ENCODE measurements at places on chromosomes 2 and 18.

DNA sequence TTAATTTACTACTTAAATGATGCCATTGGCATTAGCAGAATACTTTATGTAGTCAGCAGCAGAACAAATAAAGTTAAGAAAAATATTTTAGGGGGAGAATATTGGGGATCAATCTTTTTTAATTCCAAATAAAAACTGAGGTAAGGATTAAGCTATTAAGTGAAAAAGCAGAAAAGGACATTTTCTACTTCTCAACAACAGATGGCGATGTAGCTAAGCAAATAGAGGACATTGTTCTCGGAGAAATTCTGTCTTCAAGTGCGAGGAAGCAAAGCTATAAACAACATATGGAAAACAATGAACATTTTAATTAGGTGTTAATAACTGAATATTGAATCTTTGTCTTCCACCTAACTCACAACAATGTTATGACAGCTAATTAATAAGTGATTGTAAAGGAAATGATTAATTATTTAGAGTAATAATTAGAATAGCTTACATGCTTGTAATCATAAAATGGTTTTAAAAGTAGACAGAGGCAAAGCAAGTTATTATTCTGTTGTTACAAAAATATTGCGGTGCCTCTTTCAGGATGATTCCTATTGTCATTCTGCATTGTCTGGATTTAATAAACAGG, 32.9 kb upstream of the CCDC93 start:
- no peak for DNase-seq

DNA sequence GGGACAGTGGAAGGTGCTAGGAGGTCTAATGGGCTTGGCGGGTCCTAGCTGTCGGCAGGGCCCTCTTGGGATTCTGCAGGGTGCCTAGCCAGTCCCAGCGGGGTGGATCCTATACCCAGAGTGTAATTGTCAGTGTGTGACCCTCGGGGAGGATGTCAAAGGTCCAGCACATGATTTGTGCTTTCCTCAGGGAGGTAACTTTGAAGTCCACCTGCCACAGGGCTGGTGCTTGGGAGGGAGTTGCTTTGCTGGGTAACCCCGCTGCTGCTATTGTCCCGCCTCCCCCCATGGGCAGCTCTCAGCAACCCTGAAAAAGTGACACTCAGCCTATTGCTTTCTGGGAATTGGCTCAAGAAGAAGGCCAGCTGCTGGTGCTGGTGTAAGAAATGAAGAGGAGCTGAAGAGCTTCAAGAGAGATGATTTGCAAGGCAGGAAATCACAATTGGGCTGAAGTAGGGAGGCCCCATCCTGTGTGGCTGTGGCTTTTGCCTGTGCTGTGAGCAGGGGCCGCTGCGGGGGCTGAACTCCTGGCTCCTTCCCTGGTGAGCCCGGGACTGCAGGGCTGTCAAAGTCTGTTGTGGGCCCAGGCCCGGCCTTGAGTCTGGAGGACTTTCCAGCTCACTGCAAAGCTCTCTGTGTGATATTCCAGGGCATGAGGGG, 36.4 kb downstream of the EMILIN2 start:
- no peak for DNase-seq

DNA sequence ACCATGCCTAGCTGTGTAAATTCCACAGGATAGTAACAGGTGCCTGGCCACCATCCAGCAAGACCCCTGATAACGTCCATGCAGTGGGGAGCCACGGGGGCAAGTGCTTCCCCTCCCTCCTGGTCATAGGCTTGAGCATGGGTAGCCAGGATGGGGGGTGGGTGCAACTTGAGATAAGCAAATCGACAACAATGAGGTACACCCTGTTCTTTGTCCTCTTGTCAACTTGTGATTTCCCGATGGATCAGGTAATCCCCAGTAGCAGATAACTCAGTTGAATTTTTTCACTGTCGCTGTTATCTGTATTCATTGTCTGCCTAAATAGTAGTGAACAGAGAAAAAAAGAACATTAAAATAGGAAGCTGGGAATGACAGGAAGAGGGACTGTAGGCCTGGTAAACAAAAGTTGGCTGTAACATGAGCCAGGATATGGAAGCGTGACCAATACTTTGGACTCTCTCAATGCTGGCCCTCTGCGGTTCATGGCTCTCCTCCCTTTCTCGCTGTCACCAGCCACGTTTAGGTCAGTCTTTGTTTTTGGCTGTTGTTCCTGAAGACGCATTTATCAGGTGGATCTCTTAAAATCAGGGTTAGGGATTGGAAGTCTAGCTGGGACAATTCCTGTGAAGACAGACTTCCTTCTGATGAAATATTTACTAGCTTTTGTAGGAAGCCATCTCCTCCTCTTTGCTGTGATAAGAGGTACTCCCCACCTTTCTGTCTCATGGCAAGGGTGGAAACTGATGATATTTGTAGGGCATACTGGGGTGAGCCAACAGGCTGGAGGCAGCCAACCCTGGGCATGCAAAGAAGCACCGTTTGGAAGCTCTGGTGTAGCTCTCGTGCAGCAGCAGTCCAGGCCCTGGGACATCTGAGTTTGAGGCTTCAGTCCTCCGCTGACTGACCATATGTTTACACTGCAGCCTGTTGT, 42.4 kb downstream of the TCF7L1 start:
- DNase-seq = no peak

GRCh38 chr2:48980846-48981245, 173.5 kb downstream of the FSHR start:
- no peak for DNase-seq

DNA sequence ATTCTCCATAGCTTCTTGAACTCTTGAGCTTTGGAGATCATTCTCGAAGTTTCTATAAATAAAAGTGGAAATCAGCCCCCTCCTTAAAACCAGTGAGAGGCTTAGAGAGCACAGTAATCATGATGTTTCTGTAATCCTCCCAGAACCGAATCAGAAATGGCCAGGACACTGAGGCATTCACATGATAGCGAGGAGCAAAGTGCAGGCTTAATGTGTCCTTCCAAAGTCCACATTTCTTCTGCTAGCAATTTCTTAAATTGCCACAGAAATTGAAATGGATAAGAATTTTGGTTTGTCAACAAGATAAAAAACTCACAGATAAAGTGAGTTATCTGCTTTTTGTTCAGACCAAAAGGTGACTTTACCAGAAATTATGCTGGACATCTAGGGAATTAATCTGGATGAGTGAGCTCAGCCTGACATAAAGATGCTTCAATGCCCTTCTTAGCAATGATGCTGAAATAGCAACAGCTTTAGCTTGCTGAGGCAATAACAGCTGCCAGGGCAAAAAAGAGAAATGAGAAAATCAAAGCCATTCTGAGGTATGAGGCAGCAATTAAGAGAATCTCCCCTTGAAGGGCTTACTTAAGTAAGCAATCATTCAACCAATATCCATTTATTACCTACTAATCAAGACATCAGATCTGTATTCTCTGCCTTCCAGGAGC, 82.4 kb upstream of the PHLPP1 start:
- DNase-seq = no peak

DNA sequence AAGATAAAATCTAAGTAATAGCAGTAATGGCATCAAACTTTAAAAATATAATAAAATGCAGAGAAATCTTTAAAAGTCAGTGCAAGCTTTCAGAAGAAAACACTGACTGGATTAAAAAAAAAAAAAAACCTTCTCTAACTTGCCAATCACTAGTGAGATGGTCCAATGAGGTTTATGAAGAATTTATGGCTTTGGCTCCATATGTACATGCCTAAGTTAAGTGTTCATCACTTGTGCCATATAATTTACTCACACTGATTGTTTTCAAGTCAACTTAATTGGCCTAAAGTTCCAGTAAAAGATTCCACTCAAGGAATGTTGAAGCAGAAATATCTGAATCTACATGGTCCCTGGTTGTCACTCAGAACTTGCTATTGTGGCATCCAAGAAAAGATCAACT, 40.7 kb upstream of the RAB27B start:
- no peak for DNase-seq

DNA sequence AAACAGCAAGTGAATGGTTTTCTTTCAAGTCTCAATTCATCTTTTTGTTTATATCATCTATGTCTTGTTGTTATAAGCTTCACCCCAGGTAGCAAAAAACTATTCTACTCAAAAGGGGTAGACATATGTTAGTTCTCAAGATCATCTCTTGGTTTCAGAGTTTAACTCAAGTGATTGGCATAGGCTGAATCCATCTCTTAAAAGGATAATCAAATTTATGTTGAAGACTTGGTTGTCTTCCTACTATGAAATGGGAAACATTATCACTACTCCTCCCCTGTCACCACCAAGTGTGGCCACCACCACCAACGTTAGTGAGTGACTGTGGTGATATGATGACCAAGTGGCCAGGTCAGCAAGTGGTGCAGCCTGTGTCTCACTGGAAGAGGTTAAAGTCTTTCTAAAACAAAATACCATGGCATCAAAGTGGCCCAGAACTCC, 1.5 kb downstream of the IL1B start:
- DNase-seq = no peak

DNA sequence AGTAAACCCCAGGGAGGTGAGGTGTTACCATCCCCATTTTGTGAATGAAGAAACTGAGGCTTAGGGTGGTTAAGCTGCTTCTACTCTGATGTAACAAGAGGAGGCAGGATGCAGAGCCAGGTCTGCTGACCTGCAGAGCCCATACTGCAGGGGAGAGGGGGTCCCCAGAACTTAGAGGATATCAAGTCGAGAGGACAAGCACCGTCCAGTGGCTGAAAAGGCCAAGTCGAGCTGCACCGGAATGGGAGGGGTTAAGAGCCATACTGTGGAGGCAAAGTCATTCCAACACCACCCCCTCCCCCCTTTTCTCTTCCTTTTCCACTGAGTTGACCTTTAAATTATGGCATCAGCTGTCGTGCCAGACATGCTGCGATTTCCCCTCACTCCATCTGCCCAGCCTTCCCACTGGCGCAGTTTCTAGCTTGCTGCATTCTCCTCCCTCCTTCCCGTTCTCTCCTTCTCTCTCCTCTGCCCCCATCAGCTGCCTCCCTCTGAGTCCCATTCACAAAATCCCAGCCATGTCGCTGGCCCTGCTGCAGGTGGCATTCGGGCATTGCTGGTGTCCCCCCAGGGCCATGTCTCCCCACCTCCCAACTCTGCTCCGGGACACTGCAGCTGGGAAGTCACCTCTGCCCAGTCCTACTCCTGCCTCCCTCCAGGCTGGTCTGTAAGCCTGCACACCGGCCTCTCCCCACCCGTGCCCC, 346.9 kb downstream of the DYSF start:
- no peak for DNase-seq

- DNase-seq = no peak
These were observed 122.0 kb upstream of the MYCN start for GRCh38 chr2:15818318-15818753.

- no peak for DNase-seq
These were observed 21.3 kb downstream of the ITGA6 start for GRCh38 chr2:172448544-172449267.

GRCh38 chr2:233278921-233279320, 27.4 kb downstream of the ATG16L1 start:
- no peak for DNase-seq

DNA sequence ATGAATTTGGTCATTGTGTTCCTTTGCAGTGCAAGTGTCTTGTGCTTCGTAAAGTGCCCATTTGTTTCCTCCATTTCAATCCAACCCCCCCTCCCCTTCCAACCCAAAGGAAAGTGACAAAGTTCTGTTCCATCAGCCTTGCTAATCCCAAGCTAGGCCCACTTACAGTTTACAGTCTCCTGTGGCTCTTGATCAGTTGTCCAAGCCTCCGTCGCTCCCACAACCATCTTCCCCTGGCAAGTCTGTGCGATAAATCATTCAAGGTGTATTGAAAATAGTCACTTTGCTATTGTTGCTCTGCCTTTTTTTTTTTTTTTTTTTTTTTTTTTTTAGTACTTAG, 6.5 kb downstream of the POU3F3 start:
- no peak for DNase-seq

GRCh38 chr2:181952404-181953226, 33.0 kb upstream of the PPP1R1C start:
- DNase-seq = no peak

DNA sequence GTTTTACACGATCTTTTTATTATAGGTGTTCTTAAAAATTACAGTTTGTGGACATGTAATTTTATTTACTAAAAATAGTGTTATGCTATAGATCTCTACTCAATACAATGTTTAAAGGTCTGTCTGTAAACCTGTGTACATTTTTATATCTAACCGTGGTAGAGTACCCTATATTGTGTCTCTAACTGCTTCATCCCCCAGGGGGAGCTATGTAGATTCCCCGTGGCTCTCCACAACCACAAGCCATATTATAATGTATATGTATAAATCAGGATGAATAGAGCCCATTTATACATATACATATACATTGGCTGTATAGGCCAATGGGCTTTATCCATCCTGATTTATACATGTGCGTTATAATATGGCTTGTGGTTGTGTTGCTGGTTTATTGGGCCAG, 59.4 kb downstream of the ADAM23 start:
- no peak for DNase-seq

- no peak for DNase-seq
These were observed 113.5 kb downstream of the NYAP2 start for GRCh38 chr2:225512876-225513540.

DNA sequence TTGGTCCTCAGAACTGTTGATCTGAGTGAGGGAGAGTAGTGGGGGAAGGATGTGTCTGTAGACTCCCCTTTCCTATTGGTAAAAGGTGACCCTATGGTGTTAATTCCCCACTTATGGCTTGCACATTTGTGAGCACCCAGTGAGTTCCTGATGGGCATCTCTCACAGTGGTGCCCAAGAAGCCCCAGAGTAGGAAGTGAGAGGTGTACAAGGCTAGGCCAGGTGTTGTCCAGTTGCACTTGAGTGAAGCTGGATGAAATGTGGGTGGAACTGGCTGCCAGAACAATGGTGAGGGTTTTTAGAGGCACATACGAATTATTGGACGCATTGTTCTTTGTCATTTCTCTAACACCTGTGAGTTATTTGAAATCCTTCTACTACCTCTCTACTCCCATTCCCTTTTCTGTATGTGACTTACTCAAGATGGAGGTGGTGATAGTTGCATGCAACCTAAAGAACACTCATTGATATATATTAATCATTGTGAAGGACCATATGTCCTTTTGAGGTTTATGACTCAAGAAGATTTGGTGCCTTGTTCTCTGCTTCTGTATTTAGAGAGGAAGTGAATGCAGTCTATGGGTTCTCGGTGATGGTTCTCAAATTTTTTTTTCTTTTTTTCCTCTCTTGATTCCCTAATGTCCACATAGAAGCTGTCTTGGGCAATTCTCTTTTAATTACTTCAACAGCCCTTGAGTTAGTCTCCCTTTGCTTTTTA, 162.7 kb downstream of the FSHR start:
- DNase-seq = no peak

DNA sequence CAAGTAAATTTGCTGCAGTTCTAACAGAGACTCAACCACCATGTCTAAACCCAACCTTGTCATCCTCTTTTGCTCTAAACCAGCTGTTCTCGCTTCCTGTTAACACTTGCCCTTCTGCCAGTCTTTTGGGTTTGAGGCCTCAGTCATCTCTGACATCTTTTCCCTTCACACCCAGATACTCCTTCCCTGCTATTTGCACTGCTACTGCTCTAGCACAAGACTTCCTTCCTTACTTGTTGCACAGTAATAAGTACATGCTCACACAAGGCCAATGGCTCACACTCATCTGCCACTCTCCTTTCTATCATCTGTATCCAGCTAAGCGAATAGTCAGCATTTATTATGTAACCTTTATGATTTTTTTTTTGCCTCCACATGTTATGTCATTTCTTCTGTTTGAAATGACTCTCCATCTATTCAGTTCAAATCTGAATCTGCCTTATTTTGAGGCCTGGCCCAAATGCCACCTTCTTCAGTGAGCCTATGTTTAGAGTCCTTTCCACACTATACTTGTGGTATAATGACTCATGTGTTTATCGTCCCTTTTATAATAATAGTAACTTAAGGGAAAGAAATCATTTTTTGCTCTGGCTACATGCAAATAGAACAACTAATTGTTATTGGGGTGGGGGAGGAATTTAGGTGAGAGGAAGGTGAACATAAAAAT, 22.5 kb upstream of the CDKL4 start:
- no peak for DNase-seq

GRCh38 chr2:126650994-126651393, 5.0 kb upstream of the GYPC start:
- no peak for DNase-seq

Data from cortex of kidney (tissue), 1 donor.